ENCODE measurements at places on chromosomes 11 and 22.

DNA sequence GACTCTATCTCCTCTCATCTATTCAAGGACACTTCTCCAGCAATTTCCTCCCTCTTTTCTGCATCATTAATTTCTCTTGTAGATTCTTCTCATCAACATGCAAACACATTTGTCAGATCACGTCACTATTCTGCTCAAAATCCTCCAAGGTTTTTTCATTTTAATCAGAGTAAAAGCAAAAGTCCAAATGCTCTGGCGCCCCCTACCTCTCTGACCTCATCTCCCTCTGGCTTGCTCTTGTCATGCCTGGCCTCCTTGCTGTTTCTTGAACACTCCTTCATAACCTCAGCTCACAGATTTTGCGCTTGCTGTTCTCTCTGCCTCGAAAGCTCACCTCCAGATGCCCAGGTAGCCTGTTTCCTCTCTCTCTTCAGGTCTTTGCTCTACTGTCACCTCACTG, 22.4 kb downstream of the RTCB start:
- peak; percentile 37 for DNase-seq

GRCh38 chr11:34558673-34559072, 45.1 kb upstream of the ELF5 start:
- no peak for DNase-seq

- no peak for DNase-seq
These were observed 76.4 kb downstream of the PRSS23 start for GRCh38 chr11:86876716-86877234.

DNA sequence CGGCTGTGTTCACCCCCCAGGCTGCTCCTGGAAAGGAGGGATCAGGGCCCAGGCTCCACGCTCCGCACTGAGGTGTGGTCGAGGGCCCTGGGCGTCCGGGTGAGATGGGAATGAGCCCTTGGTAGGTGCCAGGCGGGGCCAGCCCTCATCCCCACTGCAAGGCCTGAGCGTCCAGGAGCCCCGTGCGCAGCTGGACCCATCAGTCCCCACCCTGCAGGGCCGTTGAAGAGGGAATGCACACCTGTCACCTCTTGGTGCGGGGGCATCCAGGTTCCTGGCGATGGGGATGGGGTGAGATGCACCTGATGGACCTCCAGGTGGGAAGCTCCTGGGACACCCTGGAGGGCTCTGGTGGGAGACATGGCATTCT, 72.2 kb downstream of the KCNQ1 start:
- DNase-seq: no peak

- DNase-seq: no peak
These were observed 38.7 kb upstream of the LINC01488 start for GRCh38 chr11:69442807-69443137.

DNA sequence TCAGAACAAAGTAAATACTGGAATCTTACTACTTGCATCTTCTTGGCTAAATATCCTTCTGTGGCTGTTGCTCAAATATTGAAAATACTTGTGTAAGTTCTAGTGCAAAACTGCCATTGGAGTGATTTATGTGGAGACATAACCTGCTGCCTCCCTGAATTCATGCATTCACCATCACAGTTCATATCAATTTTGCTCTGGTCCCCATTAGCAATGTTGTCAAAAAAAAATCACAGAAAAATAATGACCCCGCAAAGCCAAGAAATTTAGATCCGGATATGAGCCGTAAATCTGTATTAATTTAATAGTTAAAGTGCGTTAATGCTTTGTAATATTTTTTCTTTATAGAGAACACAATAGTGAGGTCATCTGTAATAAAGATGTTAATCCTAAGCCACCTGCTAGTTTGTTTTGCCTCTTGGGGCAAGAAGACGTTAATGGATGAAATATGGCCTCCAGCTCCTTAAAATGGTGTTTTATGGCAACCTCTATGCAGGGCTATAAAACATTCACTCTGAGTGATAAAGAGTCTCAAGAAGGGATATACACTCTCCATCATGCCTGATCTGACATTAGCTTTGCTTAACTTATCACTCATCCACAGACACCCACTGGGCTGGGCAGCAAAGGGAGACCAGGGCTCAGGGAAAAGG, 255.9 kb downstream of the INSC start:
- DNase-seq: no peak

DNA sequence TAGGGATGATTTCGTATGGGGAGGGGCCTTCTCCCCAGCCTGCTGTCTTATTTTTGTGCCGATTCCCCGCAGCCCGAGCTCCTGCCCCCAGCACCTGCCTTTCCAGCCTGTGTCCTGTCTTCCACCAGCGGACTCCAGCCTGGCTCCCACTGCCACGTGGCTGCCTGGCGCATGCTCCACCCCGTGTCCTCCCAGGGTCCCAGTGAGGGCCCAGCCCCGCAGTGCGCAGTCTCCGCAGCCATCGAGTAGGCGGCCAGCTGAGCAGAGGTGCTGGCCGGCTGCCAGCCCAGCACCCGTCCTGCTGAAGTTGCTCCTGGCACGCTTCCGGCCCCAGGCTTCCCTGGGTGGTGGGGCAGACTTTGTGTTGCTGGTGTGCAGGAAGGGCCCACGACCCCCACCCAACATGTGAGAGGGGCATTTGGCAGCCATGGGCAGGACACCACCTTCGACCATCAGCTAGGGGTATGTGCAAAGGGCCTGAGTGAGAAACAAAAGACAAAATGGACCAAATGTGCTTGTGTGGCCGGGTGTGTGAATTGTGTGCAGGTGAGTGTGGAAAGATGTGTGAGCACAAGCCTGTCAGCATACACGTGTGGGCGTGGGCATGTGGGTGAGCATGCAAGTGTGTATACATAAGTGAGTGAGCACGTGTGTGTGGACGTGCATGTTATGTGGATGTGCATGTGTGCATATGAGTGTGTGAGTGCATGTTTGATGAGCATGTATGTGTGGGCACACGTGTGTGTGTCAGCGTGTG, 55.9 kb downstream of the RTN4R start:
- DNase-seq: no peak

Measured in OCI-M1 (cell line).